ENCODE measurements at places on chromosomes 11 and 22. TPM values are rescaled to one million over a fixed set of nuclear protein-coding genes. Genes with fewer than 3 reads are reported as not detected.

GRCh38 chr22:38834991-38835390 is 8.8 kb downstream of the NPTXR start:
- ATAC-seq, result no peak

DNA sequence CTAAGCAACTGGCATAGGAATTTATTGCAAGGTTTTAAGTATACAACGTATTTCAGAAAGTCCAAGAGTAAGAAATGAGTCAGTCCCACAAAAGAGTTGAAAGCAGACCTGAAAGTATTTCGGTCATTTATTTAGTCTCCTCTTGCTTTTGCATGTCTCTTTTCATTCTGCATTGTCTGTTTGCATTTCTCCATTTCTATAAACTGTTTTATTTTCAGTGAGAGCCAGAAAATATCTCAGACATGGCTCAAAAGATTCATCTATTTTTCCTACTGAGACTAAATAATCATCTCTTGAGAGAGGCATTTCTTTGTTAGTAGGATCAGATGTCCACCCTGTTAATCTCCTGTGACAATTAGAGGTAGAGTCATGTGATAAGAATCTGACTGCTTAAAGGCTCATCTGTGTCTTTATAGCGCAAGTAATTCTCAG is 219.1 kb upstream of the CCDC179 start:
- ATAC-seq, result no peak

Gene TOM1
- 40.3 TPM for total RNA-seq

Gene MPPED2
- total RNA-seq, result 6.8 TPM

Gene DEFB131B
- not detected for total RNA-seq

Gene TOB2
- 59.3 TPM for total RNA-seq

DNA sequence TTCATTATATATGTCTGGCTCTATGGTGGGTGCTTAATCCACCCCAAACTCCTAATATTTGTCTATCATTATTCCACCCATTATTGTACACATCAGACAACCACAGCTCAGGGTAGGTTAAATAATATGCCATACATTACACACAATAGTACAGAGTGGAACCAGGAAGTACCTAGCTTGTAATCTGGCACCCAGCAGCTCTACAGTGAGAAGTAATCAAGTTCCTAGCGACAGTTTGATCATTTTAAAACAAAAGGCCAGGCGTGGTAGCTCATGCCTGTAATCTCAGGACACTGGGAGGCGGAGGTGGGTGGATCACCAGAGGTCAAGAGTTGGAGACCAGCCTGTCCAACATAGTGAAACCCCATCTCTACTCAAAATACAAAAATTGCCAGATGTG is 141.0 kb downstream of the LARGE1 start:
- ATAC-seq, result no peak

Gene FRMD8
- 31.5 TPM for total RNA-seq

Gene NEFH
- total RNA-seq, result 0.62 TPM

DNA sequence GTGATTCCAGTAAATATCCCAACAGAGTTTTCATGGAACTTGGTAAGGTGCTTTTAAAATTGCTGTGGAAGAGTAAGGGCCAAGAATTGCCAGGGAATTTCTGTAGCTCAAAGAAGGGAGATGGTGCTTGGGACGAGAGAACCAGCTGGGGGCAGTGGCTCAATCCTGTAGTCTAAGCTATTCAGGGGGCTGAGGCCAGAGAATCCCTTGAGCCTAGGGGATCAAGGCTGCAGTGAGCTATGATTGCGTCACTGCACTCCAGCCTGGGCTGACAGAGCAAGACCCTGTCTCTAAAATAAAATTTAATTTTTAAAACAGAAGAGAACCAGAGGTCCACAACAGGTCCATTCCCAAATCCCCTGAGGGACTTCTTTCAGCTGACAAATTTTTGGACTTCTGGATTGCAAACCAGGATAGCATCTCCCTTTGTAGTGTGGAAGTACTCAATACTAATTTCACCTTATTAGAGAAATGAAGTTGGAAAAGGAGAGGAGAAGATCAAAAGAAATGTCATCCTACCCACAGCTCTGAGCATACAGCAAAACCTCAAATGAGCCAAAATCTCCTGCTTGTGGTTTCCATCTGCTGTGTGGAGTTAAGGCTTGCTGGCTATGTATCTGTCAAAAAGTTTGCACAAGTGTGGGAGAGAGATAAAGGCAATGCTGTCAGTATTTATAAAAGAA is 59.2 kb upstream of the CLPB start:
- ATAC-seq, result no peak

- no peak for ATAC-seq
Measured at GRCh38 chr11:120707098-120707497, 195.6 kb downstream of the GRIK4 start.
